ENCODE measurements at places on chromosomes 5 and 9. TPM values are rescaled to one million over a fixed set of nuclear protein-coding genes. Genes with fewer than 3 reads are reported as not detected.

- DNase-seq: no peak
These were observed 75.7 kb upstream of the FBXW11 start for GRCh38 chr5:172082180-172082579.

- DNase-seq: no peak
These were observed 81.1 kb downstream of the PLK2 start for GRCh38 chr5:58378613-58379390.

GRCh38 chr9:126275386-126276001 lies 51.1 kb upstream of the MVB12B start:
- DNase-seq: no peak

DNA sequence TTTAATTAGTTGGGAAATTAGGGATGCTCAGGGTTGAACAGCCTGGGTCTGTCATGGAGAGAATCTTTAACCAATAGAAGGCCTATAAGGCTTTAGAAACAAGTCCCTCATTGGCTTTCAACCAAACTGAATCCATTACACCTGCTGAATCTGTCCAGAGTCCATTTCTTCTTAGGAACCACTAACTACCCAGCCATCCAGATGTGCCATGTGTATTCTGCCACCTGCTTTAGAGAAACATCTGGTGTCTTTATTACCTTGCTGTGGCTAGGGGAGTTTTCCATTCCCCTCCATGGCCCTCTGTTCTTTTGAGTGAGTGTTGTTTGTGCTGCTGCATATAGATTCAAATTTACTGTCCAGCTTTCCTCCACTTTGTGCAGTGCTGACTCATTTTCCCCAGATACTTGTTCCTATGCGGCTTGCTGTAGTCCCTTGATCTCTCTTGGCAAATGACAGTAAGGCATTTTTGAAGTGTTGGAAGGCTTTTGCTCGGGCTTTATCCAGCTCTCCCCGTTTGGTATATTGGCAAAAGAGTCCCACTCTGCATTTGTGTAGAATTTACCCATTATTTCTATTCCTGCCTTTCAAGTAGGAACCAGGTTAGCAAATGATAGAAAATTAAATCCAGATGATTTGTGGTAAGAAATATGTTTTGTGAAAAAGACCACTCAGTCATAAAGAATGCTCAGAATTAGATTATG lies 54.6 kb downstream of the NLN start:
- DNase-seq: no peak

- DNase-seq: no peak
These were observed 78.1 kb downstream of the SNCAIP start for GRCh38 chr5:122390154-122390553.

- DNase-seq: no peak
These were observed 18.6 kb upstream of the KDM4C start for GRCh38 chr9:6739218-6739617.

GRCh38 chr9:129633848-129634247 lies 7.9 kb downstream of the NTMT1 start:
- DNase-seq: no peak

- DNase-seq: no peak
These were observed 255.7 kb downstream of the HCN1 start for GRCh38 chr5:45440466-45440865.

DNA sequence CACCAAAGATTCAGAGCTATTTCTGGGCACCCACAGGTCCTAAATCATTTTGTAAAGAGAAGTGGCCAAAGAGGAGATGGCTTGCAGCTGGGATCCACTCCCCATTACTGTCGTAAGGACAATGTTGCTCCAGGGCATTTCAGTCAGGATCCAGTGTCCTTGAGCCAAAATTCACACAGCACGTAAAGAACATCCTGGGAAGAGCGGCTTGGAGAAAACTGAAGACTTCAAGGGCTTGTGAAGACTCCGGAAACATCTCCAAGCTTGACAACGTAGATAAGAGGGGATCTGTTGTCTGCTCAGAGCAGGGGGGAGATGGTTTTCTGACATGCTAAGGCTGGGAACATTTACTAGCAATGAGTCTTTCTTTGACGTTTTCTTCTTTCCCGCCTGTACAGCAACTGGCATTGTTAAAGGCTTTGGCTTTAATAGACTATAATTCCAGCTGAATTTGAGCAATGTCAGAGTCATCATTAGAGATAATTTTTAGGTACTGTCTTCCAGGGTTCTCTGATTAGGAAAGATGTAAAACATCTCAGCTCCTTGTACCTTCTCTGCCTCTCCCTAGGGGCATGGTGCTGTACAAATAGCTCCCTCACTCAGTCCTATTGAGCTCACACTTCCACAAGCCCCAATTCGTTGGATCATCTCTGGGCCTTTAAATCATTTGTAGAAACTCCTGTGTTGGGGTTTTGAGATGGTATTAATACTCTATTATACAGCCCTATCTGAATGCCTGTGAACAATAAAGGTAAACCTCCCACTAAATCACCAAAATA lies 39.7 kb downstream of the EGFLAM start:
- no peak for DNase-seq

GRCh38 chr9:137959641-137960411 lies 82.2 kb downstream of the CACNA1B start:
- no peak for DNase-seq

- DNase-seq: no peak
These were observed 86.0 kb downstream of the PRDM6 start for GRCh38 chr5:123174916-123175481.

DNA sequence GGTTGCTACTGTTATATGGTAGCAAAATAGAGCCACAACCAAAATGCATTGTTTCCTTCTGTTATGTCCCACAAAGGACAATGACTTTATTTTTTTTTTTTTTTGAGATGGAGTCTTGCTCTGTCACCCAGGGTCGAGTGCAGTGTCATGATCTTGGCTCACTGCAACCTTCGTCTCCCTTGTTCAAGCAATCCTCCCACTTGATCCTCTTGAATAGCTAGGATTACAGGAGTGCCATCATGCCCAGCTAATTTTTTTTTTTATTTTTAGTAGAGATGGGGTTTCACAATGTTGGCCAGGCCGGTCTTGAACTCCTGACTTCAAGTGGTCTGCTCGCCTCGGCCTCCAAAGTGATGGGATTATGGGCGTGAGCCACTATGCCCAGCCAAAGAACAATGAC lies 527.7 kb upstream of the SGCD start:
- DNase-seq: no peak

DNA sequence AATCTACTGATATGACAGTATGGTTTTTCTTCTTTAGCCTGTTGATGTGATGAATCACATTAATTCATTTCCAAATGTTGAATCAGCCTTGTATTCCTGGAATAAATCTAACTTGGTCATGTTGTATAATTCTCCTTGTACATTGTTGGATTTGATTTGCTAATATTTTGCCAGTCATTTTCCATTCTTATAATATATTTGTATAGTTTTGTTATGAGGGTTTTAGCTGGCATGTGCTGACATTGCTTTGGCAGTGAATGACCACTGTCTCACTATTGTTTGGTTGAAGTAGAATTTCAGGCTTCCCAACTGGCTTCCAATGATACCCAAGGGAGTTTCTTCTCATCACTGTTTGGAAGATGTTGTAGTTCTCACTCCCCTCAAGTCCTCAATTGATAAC lies 983.0 kb upstream of the PTPRD start:
- no peak for DNase-seq

DNA sequence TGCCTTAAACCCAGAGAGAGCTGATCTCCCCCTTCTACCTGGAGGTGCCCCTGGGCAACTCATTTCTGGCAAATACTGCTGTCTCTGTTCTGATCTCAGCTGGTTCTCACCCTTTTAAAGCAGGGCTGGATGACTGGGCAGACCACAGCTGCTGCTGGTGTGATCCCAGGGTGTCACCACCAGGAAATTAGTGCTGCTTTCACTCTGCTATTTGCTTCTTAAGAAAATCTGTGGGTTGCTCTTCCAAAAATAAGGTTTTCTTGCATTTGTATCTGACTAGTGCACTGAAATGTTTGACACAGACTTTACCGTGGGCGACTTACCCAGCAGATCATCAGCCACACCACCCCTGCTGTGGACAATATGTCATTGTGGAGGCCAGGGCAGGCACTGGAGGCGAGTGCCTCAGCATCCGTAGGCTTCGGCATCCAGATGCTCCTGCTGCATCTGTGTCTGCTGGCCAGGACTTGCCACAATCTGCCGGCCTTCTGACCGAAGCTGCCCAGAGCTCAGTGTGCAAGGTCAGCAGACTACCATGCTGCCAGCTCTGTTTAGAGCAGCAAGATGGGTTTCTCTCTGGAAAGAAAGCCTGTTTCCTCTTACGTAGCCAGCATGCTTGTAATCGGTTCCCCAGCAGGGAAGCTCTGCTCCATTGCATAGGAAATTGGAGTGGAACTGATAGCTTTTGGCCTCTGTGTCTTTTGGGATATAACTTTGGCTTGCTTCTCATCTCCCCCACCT lies 13.6 kb downstream of the ARHGAP26 start:
- no peak for DNase-seq

- DNase-seq: no peak
These were observed 152.1 kb downstream of the GNA14 start for GRCh38 chr9:77495834-77496671.

DNA sequence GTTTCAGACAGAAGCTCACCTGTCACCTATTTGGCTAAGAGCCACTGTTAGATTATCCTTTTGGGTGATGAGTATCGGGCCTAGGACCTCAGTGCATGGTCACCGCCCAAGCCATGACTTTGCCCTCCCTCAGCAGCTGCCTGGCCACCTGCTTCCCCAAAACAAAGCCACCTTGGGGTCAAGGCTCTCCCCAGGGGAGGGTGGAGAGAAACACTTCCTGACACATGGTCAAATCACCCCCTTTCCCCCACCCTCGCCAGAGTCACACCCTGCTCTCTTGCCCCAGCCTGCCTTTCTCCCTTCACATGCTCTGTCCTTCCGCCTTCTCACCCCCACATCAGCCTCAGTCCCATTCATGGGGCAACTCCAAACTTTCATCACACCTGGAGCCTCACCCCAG lies 1.7 kb upstream of the HBEGF start:
- DNase-seq: no peak

DNA sequence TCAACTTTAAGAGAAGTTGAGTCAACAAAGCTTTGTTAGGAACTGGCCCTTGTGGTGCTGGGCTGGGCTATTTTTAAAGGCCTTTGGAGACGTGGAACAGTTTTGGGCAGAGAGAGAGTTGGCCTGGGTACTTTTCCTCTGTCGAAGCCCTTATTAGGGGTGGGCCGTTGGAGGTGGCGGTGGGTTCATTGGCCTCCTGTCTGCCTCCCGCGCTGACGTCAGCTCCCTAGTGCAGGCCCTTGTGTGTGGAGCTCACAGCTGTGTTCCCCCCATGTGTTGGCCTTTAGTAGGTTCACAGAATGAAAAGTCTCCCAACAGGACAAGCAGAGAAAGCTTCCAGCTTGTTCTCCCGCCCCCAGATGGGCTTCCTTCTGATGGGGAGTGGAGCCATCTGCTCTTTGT lies 2.7 kb downstream of the NCS1 start:
- no peak for DNase-seq

DNA sequence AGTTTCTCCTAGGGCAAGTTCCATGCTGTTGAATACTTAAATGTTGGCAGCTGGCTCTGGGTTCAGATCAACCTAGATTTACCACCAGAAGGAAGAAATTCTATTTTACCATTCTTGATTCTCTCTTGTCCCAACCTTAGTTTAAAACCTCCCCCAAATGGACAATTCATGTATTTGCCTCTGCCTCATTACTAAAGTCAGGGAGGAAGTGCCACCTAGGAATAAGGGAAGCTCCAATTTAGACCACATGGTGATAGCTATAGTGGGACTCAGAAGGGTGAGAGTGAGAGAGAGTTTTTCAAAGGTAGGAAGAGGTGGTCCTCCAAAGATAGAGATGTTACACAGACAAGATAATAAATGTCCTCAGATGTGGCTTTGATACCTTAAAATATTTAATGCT lies 53.4 kb upstream of the PAM start:
- no peak for DNase-seq

DNA sequence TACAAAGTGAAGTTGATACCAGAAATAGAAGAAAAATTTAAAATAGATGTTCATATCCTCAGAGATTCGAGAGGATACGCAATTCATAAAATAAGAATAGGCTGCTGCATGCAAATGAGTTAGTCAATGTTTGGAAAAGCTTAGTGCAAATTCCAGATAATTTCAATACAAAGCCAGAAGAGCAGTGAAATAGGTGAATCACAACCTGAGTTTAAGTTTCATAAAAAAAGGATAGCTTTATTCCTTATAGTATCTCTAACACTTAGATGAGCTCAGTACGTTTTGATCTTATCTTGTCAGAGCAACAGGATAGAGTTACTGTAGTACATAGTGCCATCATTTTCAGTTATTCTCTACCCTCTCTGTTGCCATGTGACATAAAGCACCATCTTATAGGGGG lies 653.4 kb upstream of the ZNF608 start:
- no peak for DNase-seq

GRCh38 chr9:131809941-131810344 lies 70.1 kb upstream of the RAPGEF1 start:
- DNase-seq: no peak

DNA sequence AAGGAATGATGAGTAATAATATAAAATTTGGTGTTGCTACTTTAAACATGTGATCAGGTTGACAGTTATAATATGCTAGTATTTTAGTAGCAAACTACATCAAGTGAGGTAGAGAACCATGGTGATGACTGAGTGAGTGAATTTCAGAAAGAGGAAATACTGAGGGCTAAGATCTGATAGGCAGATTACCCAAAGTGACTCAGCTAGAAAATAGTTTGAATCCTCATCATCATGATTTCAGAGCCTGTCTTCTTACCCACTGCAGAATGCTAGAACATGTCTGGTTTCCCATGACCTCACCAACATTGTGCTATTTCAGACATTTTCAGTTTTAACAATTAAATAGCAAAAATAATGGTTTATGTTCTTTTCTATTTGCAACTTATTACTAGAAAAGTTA lies 602.1 kb downstream of the TAF11L14 start:
- DNase-seq: no peak

The WDR38 gene
- total RNA-seq: not detected

The SLC34A3 gene
- total RNA-seq: not detected

The FBN2 gene
- total RNA-seq: 0.26 TPM

The IL11RA gene
- 7.7 TPM for total RNA-seq

The IFNA21 gene
- not detected for total RNA-seq

The PCDHB7 gene
- not detected for total RNA-seq

The HK3 gene
- total RNA-seq: 0.61 TPM

Data from activated T-cell treated with anti-CD3 and anti-CD28 coated beads, Interleukin-2, amount 50 U/mL, for 4 hours (primary cell).